ENCODE measurements at places on chromosomes 16 and 17.
A peak's percentile ranks its signal among the peaks of the same experiment; 100 is the strongest.

GRCh38 chr17:40415390-40415789 lies 2.3 kb downstream of the TOP2A start:
- peak; percentile 70 for DNase-seq

- DNase-seq, result no peak
Measured at GRCh38 chr16:24088767-24089166, 167.4 kb upstream of the CACNG3 start.

- no peak for DNase-seq
Measured at GRCh38 chr16:84728853-84729424, 29.1 kb downstream of the USP10 start.

- peak; percentile 48 for DNase-seq
Measured at GRCh38 chr17:49106321-49107210, 26.0 kb upstream of the B4GALNT2 start.

GRCh38 chr17:42494673-42495072 lies 36.0 kb downstream of the ATP6V0A1 start:
- DNase-seq, result no peak

DNA sequence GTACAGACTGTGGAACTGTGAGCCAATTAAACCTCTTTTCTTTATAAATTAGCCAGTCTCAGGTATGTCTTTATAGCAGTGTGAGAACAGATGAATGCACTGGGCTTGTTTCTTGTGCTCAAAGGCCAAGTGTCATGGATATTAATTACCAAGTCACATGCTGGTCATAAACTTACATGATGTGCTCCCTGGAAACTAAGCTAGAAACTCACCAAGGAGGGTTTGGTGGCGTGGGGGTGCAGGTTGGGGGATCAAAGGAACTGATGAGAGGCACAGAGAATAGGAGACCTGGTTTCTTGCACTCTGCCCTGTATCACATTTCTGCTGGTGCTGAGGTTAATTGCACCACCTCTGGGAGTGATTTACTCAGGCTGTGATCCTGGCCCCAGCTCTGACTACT lies 31.2 kb upstream of the TMC5 start:
- DNase-seq, result no peak

DNA sequence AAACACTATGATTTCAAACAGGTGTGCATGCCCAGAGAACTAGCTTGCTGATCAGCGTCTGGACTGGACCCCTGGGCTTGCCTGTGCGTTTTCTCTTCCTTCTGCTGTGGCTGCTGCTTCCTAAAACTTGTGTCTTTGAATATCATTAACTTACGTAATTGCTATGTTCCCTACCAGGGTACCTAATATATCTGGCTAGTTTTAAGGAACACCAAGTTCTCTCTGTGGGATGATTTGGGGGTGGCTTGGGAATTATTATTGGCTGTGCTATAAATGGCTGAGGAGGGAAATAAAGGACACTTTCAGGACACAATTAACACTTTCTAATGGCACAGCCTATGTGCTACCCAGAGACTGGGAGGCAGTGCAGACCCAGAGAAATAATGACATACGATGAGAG lies 606.0 kb upstream of the RBFOX1 start:
- DNase-seq, result no peak

GRCh38 chr17:66552371-66552770 lies 250.0 kb downstream of the PRKCA start:
- DNase-seq, result no peak

- DNase-seq, result no peak
Measured at GRCh38 chr17:79335456-79335855, 260.8 kb downstream of the ENGASE start.

GRCh38 chr16:85429776-85430522 lies 183.2 kb upstream of the GSE1 start:
- DNase-seq, result no peak

- DNase-seq, result no peak
Measured at GRCh38 chr16:29111421-29111820, 126.6 kb downstream of the LAT start.

- DNase-seq, result no peak
Measured at GRCh38 chr17:32794533-32795246, 82.2 kb downstream of the MYO1D start.

DNA sequence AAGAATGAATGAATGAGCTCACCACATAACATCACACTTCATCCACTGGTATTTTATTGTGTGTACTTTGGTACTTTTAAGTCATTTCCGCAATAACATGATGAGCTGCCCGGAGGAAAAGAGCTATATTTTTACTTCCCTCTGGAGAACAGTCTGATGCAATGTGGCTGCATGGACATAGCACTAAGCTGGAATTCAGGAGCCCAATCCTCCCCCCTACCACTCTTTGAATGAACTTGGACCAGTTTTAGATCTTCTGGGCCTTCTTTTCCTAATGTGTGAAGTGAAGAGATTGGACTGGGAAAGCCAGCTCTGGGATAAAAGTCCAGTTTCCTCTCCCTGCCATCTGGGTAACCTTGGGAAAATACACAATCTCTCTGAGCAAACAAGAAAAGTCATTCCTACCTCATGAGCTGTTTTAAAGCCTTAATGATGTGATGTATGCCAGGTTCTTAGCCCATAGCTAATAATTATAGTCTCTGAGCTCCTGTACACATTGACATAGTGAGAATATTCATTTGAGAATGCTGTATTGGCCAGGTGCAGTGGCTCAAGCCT lies 79.3 kb downstream of the ABCC12 start:
- DNase-seq, result peak; percentile 25

DNA sequence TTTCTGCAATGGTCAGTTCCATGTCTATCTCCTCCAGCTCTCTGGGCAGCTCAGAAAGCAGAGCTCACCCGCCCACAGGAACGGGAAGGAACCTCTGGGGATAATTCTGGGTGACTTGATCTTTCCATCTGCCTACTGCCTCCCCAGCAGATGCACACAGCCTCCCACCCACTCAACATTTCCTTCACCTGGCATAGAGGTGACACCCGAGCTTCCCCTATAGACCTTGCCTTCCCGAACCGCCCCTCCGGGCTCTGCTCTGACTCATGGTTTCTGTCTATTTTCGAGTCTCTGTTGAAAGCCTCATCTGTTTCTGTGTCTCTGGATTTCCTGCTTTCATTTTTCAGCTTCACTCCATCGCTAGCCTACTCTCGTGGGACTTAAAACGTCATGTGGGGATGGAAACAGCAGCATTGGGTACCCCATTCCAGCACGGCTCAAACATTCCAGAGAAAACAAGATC lies 11.4 kb downstream of the GGA3 start:
- peak; percentile 55 for DNase-seq

DNA sequence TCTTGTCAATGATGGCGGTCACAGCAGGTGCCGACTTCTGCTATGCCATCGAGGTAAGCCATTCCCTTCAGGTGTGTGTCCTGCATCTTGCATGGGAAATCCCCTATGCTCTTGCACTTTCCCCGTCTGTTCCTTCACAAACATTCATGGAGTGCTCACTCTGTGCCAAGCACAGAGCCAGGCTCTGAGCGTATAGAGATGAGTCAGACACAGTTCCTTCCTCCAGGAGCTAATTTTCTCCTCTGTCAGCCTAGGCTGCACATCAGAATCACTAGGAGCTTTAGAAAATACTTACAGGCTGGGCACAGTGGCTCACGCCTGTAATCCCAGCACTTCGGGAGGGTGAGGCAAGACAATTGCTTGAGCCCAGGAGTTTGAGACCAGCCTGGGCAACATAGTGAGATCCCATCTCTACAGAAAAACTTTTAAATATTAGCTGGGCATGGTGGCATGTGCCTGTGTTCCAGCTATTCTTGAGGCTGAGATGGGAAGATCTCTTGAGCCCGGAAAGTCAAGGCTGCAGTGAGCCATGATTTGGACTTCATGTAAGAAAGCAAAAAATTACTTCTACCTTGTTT lies 14.1 kb downstream of the PRMT7 start:
- DNase-seq, result no peak

DNA sequence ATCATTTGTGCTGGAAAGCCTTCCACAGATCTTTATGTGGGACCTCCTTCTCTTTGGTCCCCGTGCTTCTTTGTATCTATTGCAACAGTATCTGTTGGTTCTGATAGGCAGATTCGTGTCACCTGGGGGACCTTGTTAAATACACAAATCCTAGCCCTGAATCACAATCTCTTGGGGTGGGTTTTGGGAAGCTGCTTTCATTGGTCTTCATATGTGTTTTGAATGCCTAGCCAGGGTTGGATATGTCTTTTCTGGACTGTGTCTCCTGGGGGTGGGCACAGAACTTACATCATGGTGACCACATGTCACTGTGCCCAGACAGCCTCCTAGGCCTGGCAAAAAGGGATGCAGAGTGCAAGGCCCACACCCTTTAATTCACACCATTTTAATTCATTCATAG lies 81.0 kb upstream of the HNF1B start:
- no peak for DNase-seq

- DNase-seq, result no peak
Measured at GRCh38 chr17:59149841-59150511, 5.0 kb downstream of the SKA2 start.

- DNase-seq, result peak; percentile 30
Measured at GRCh38 chr17:8326511-8327302, 12.9 kb upstream of the ODF4 start.

DNA sequence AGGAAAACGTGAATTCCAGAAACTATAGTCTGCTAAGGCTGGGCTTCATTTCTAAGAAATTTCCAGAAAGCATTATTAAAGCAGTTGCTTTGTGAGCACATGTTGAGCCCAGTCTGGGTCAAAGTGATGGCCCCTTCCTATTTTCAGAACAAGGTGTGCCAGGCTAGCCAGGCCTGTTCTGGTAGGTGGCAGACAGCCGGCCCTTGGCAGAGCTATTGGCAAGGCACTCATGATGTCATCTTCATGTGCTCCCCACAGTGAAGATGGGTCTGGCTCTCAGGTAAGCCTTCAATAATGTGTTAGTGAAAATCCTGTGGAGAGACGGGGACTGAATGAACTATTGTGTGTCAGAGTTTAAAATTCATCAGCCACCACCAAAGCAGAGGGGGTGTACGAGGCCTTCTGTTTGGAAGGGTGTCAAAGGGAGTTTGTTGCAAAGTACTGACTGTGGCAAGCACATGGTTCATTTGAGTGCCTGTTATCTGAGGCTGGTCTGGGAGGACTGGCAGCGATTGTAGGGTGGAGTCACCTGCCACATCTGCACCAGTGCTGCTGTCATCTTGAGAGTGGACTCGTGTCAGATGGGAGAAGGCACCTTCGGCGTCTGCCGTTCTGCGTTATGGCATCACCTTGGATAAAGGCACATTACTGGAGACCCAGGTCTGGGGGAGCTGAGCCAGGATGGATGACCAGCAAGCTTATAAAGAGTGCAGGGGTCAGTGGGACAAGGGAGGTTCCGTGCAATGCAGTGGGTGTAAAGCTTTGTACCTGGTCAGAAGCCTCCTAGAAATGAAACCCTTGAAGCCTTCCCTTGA lies 43.4 kb downstream of the KSR1 start:
- DNase-seq, result no peak

DNA sequence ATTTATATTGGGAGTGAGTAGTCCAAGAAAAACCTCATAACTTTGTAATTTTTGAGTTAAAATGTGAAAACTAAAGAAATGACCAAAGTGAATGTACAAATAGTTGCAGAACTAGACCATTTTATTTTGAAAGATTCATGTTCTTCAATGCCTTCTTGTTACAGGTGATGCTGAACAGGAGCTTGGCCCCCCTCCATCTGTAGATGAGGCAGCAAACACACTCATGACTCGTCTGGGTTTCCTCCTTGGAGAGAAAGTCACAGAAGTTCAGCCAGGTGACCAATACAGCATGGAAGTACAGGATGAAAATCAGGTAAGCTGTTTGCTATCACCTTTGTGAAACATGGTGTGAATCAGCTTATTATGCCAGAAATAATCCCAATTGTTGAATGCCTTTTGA lies 227.8 kb downstream of the TANC2 start:
- no peak for DNase-seq

DNA sequence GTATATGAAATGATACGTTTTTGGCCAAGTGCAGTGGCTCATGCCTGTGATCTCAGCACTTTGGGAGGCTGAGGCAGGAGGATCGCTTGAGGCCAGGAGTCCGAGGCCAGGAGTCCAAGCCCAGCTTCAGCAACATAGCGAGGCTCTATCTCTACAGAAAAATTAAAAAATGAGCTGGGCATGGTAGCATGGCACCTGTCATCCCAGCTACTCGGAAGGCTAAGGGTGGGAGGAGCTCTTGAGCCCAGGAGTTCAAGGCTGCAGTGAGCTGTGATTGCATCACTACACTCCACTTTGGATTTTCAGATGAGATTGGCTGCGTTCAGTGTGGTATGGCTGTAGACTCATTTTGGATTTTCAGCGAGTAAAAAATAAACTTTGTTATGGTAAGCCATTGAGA lies 112.4 kb downstream of the DNAH3 start:
- DNase-seq, result no peak

DNA sequence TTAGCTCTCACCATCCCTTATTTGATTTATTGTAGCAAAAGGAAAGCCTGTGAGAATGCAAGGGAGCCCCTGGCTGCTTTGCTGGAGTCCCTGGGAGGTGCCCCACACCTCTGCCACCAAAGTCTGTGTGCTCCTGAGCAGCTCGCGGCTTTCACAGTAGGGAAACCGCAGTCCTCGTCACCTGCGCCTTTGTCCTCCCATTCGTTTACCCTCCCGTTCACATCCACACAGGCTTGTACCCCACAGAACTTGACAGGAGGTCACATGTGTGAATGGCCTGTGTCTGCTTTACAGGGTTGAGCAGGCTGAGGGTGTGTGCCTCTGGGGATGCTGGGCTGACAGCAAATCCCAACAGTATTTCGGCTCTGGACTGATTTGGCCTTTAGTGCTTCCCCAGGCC lies 152.5 kb downstream of the LGALS9B start:
- no peak for DNase-seq

DNA sequence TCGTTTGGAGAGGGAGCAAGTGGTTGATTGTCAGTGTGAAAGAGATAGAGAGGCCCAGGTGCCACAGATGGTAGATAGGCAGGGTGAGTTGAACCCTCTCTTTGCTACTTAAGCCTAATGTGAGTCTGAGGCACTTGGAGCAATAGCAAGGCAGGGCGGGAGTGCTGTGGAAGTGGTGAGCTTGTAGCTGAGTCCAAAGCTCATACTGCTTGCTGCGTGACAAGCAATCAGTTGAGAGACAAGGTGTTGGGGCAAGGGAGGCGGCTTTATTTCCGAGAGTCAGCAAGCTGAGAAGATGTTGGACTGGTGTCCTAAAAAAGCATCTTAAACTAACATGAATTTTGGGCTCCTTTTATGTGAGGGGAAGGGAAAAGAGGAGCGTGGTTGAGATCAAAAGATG lies 112.9 kb upstream of the ZKSCAN2 start:
- DNase-seq, result no peak

DNA sequence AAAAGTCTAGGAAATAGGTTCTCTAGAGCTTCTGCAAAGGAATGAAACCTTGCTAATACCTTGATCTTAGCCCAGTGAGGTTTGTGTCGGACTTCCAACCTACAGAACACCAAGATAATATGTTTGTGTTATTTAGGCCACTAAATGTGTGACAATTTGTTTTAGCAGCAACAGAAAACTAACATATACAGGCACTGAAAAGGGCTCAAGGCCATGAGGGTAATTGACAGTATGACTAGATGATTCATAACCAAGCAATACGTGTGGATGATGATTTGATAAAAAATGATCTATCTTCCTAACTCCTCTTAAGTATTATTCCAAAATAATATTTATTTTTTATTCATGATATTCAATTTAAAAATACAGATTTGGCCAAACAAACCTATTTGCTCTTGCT lies 27.7 kb upstream of the MED13 start:
- no peak for DNase-seq

GRCh38 chr17:63446753-63447470 lies 806 bp upstream of the CYB561 start:
- DNase-seq, result peak; percentile 81

GRCh38 chr17:5888811-5889210 lies 181.4 kb upstream of the WSCD1 start:
- DNase-seq, result no peak
